ENCODE measurements at places on chromosomes 16 and 17.
A peak's percentile ranks its signal among the peaks of the same experiment; 100 is the strongest.

- DNase-seq, result peak; percentile 54
Observed at GRCh38 chr16:64089697-64090096, 1032.2 kb downstream of the CDH11 start.

DNA sequence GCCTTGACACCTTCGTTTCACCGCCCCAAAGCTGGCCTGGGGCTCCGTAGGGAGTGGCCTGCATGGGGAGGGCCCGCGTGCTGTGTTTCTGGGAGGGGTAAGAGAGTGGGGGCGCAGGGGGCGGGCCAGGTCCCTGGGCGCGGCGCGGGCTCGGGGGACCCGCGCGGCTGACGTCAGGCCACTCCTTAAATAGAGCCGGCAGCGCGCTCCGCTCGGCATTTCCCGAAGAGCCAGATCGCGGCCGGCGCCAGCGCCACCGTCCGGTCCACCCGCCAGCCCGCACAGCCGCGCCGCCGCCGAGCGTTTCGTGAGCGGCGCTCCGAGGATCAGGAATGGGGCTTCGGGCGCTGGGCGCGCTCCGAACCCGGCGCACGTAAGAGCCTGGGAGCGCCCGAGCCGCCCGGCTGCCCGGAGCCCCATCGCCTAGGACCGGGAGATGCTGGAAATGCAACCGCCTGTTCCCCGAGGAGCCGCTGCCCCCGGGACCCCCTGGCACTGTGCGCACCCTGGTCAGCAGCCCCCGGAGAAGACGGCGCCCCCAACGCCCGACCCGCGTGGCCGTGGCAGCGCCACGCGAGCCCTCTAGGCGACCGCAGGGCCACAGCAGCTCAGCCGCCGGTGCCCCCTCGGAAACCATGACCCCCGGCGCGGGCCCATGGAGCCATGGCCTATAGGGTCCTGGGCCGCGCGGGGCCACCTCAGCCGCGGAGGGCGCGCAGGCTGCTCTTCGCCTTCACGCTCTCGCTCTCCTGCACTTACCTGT is at the start of gene HS3ST2:
Gene HS3ST2 (plus strand): TSS at position 215 of the 763 bp plus-strand sequence. CDS start 449 bp downstream, at position 664.
- no peak for DNase-seq

DNA sequence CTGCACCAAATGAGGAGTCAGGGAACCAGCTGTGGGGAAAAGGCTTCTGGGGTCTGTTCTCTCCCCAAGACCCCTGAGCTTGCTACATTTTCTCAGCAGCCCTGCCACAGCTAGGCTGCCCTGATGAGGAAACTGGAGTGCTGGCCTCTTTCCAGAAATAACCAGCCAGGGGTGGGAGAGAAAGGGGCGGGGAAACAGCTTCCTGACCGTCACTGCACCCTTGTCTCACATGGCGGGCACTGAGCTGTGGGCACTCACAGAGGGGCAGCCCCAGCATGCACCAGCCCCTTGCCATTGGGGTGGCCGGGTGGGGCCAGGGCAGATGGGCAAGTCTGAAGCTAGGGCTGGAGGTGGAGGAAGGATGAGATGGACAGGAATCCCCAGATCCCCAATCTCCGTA is 2.9 kb downstream of the SRL start:
- DNase-seq, result no peak

DNA sequence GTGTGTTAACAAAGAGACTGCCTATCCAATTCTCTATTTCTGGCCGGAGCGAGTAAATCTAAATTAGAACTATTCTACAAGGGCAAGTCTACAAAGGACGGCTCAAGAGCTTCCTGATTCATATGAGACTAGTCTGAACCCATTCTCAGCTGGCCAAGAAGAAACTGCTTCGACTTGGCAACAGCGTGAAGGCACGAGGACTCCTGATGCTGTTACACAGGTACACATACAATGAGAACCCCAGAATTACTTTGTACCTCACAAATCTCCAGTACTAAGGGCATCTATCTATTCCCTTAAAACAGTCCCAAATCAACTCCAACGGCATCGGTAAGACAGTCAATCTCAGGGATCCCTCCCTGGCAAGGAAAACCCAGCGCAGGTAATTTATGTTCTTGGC is 1.5 kb downstream of the CRK start:
- DNase-seq, result no peak

- DNase-seq, result no peak
Observed at GRCh38 chr17:80279895-80280294, 19.2 kb downstream of the RNF213 start.

- DNase-seq, result peak; percentile 74
Observed at GRCh38 chr17:72118335-72119076, 2.3 kb upstream of the SOX9 start.

All from NCI-H460 (cell line).